Esophagus muscularis mucosa (tissue), 4 donors: ENCODE measurements at places on chromosomes 1 and 21. TPM values are rescaled to one million over a fixed set of nuclear protein-coding genes. Genes with fewer than 3 reads are reported as not detected.

The KIF17 gene
- 2.0 TPM for total RNA-seq

- no peak overlapping the region for H3K27ac ChIP-seq
- no peaks in the 10 kb centered on the region for H3K36me3 ChIP-seq
- peaks cover 7% of the 10 kb centered on the region for H3K27me3 ChIP-seq
- no peaks in the 10 kb centered on the region for H3K4me1 ChIP-seq
- DNase-seq, result no peak
Observed at GRCh38 chr21:36544545-36544944, 64.6 kb upstream of the CLDN14 start.

GRCh38 chr1:150165622-150166612 is 16.2 kb downstream of the PLEKHO1 start:
- H3K4me1 ChIP-seq, result peaks cover 22% of the 10 kb centered on the region
- no peaks in the 10 kb centered on the region for H3K27me3 ChIP-seq
- DNase-seq, result no peak
- H3K4me3 ChIP-seq, result no peak overlapping the region
- H3K27ac ChIP-seq, result peak overlapping the region; percentile 99

GRCh38 chr1:183490932-183491331 is 18.6 kb downstream of the SMG7 start:
- H3K36me3 ChIP-seq, result no peaks in the 10 kb centered on the region
- H3K4me1 ChIP-seq, result no peaks in the 10 kb centered on the region
- H3K27ac ChIP-seq, result no peak overlapping the region
- no peaks in the 10 kb centered on the region for H3K27me3 ChIP-seq
- no peak for DNase-seq

The GBP4 gene
- total RNA-seq, result 4.3 TPM

DNA sequence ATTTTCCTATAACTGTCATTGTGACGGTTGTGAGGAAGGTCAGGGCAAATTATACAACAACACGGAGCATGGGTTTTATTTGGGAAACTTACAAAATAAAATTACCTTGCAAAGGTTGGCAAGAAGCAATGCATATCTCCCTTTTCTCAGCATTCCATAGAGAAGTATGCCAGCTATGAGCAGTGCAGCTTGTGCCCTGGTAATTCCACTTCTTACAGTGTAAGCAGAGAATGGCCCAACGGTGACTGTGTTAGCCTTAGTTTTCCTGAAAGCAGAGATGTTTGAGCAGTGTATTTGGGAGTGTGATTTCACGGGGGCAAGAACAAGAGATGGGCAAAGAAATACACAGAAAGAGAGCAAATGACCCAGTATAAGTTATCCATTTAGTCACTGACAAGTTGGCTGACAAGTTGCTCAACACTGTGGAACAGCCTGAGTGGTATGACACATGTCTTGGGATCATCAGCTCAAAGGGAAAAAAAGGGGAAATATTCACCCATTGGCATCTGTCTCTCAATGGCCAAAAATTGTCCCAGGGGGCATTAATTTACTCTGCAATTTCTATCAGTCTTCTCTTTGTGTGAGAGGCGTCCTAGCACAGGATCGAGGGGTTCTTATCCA is 210.9 kb upstream of the NRIP1 start:
- no peak for DNase-seq
- no peaks in the 10 kb centered on the region for H3K27me3 ChIP-seq
- no peak overlapping the region for H3K4me3 ChIP-seq

GRCh38 chr1:156664767-156665411 is 12.3 kb downstream of the NES start:
- no peaks in the 10 kb centered on the region for H3K36me3 ChIP-seq
- H3K27me3 ChIP-seq, result no peaks in the 10 kb centered on the region
- H3K27ac ChIP-seq, result peak overlapping the region; percentile 85
- DNase-seq, result no peak
- H3K4me1 ChIP-seq, result peaks cover 100% of the 10 kb centered on the region
- H3K4me3 ChIP-seq, result no peak overlapping the region

DNA sequence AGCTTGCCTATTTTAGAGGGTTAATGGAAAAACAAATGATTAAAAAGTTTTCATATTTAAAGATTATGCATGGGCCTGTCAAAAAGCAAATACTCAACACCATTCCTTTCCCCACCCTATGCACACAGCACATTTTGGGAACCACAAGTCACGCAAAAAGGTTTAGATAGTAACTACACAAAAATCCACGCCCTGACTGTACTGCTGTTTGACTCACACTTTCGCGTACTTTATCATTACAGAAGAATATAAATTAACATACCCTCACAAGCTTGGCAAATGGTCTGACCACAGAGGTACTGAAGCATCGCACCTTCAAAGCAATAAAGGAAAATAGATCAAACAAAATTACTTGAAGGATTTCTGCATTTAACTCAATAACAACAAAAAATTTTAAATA is 1.4 kb downstream of the ATP5PO start:
- no peak overlapping the region for H3K27ac ChIP-seq
- peaks cover 43% of the 10 kb centered on the region for H3K36me3 ChIP-seq
- peak overlapping the region; percentile 89 for H3K4me3 ChIP-seq
- no peak for DNase-seq
- peaks cover 25% of the 10 kb centered on the region for H3K4me1 ChIP-seq
- no peaks in the 10 kb centered on the region for H3K27me3 ChIP-seq

GRCh38 chr1:203590603-203591002 is 36.0 kb upstream of the ATP2B4 start:
- H3K36me3 ChIP-seq, result no peaks in the 10 kb centered on the region
- no peaks in the 10 kb centered on the region for H3K27me3 ChIP-seq
- no peak for DNase-seq
- H3K4me1 ChIP-seq, result peaks cover 18% of the 10 kb centered on the region
- H3K4me3 ChIP-seq, result no peak overlapping the region

- peak within 1 kb of the TSS; percentile 94 for H3K27ac ChIP-seq
- no peaks in the 10 kb centered on the region for H3K27me3 ChIP-seq
- H3K4me3 ChIP-seq, result peak within 1 kb of the TSS; percentile 62
- H3K4me1 ChIP-seq, result peaks cover 49% of the 10 kb centered on the region
- DNase-seq, result peak; percentile 99
- H3K36me3 ChIP-seq, result peaks cover 7% of the 10 kb centered on the region
Observed at GRCh38 chr1:150281758-150282557, at the start of gene CIART. Gene CIART (plus strand): TSS chr1:150282554. CDS start chr1:150283268, 714 bp downstream.

DNA sequence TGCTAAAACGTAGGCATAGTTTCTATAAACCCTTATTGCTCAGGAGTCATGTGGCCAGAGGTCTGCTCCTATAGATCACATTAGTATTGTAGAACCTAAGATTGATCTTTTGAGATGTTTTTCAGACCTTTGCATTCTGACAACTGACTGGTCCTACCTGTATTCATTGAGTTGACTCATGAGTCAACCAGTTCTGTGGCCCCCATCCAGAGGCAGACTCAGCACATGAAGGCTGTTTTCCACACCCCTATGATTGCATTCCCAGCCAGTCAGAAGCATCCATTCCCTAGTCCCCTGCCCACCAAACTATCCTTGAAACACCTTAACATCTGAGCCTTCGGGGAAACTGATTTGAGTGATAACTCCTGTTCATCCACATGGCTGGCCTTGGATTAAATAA is 451.7 kb downstream of the SIPA1L2 start:
- H3K36me3 ChIP-seq, result no peaks in the 10 kb centered on the region
- no peak overlapping the region for H3K4me3 ChIP-seq
- no peak overlapping the region for H3K27ac ChIP-seq
- peaks cover 8% of the 10 kb centered on the region for H3K4me1 ChIP-seq
- DNase-seq, result no peak
- H3K27me3 ChIP-seq, result no peaks in the 10 kb centered on the region

The TMEM240 gene
- total RNA-seq, result 22.1 TPM
